ENCODE measurements at places on chromosomes 6 and 20.

GRCh38 chr6:11888727-11889126, 110.1 kb upstream of the ADTRP start:
- DNase-seq = no peak

GRCh38 chr6:109672175-109672574, 18.8 kb downstream of the AK9 start:
- DNase-seq = no peak

GRCh38 chr20:58268421-58268821, 40.0 kb upstream of the ANKRD60 start:
- DNase-seq = no peak

DNA sequence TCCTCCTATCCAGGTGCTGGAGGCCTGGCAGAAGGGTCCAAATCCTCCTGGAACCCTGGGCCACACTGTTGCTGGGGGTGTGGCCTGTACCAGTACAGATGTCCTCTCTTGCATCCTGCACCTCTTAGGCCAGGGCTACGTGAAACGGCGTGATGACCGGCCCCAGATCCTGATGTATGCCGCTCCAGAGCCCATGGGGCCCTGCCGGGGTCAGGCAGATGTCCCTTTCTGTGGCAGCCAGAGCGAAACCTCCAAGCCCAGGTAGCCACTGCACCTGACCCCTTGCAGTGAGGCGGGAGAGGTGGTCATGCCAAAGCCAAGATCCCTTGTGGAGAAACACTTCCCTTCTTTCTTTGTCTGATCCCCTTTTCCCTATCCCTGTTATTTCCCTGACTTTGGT, 14.2 kb downstream of the DNPH1 start:
- DNase-seq = no peak

DNA sequence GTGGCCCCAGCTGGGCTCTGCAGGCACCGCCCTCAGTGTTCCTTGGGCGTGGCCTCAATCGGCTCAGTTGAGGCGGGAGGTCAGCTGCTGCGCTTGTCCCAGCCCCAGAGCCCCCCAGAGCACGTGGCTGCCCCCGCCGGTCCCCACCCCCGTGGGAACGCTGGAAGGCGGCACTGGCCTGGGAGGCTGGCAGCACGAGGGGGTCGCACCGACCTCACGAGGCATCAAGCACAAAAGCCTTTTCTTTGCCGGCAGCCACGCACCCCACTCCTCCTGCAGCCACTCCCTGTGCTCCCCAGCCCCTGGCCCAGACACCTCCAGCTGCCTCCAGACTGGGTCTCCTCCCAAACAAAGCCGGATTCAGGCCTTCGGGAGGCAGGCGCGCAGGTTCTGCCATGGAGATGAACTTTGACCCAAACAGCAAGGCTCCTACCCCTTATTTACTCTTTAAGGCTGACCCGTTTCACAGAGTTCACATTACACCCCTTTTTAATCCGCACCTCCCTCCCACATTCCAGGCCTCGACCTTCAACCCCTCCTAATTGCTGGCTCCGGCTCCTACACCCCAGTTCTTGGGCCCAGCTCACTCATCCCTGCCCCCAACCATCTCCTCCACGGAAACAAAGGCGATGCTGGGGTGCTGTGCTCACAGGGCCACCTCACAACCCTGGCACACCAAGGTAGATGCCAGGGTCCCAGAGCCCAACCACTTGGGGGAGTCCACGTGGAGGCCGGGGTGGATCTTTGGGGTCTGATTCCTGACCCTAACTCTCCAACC, 111.7 kb downstream of the NOL4L start:
- DNase-seq = no peak

GRCh38 chr20:10558635-10559187, 115.1 kb downstream of the JAG1 start:
- no peak for DNase-seq

- DNase-seq = no peak
Measured at GRCh38 chr6:21371676-21372171, 221.8 kb upstream of the SOX4 start.

GRCh38 chr6:78910010-78910409, 42.7 kb downstream of the IRAK1BP1 start:
- DNase-seq = no peak

- no peak for DNase-seq
Measured at GRCh38 chr6:84967389-84967788, 203.0 kb upstream of the TBX18 start.

DNA sequence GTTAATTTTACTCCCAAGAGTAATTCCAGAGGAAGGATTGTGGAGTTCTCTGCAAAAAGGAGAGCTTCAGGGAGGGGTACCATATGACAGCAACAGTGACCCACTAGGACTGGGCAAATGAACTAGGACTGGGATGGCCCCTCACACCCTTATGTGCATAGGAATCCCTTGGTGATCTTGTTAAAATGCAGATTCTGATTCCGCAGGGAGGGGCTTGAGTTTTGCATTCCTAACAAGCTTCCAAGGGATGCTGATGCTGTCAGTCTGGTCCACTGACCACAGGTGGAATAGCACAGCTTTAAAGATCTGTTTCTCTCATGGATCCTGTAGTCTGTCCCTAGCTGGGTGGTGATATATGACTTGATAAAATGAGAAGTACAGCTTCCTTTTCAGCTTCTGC, 6.3 kb upstream of the FOXA2 start:
- no peak for DNase-seq

DNA sequence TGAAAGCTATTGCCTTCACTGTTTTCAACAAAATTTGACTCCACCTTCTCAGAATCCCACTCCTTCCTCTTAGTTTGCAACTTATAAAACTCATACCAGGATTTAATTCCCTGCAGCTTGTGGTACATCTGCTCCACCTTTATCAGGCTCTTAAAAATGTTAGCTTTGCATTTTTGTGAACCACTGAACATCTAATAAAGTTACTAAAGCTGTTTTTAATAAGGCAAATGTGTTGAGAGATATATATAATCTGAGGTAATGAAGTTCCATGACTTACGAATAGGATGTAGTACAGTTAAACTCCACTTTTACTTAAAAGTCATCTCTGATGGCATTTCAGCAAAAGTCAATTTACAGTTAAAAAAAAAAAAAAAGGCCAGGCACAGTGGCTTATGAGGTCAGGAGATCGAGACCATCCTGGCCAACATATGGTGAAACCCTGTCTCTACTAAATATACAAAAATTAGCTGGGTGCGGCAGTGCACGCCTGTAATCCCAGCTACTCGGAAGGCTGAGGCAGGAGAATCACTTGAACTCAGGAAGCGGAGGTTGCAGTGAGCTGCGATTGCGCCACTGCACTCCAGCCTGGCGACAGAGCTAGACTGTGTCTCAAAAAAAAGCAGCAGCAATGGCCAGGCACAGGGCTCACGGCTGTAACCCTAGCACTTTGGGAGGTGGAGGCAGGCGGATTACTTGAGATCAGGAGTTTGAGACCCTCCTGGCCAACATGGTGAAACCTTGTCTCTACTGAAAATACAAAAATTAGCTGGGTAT, 106.2 kb downstream of the KIF13A start:
- DNase-seq = no peak

DNA sequence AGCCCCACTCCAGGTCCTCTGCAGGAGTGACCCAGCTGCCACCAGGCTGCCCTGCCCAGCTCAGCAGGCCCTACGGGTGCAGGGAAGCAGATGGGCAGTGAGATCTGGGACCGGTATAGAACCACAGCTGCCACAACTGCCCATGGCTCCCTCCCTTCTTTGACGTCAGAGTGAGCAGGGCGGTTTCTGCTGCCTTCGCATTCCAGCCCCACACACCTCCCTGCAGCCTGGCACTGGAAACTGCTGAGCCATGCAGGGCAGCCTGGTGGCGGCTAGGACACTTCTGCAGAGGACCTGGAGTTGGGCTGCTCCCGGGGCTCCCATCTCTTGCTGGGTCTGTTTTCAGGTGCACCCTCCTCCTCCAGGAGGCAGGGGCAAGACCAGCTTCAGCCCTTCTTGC, 101.6 kb upstream of the CD93 start:
- no peak for DNase-seq

DNA sequence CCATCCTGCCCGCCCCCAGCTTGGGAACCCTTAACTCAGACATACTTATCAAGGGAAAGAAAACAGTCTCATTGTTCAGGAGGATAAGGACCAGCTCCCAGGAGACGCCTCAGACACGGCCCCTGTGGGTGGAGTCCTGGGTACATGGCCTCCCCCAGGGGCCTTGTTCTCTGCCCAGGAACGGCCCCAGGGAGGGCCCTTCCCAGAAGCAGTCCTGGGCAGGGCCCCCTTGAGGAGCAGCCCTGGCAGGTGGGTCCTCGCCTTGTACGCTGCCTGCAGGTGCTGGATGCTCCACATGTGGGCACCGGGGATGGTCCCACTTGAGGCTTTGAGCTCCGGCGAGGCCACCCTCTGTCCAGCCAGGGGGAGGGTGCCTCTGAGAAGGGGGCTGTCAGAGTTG, 4.5 kb upstream of the GATA5 start:
- no peak for DNase-seq
